ENCODE measurements at places on chromosomes 5 and 9. TPM values are rescaled to one million over a fixed set of nuclear protein-coding genes. Genes with fewer than 3 reads are reported as not detected.

DNA sequence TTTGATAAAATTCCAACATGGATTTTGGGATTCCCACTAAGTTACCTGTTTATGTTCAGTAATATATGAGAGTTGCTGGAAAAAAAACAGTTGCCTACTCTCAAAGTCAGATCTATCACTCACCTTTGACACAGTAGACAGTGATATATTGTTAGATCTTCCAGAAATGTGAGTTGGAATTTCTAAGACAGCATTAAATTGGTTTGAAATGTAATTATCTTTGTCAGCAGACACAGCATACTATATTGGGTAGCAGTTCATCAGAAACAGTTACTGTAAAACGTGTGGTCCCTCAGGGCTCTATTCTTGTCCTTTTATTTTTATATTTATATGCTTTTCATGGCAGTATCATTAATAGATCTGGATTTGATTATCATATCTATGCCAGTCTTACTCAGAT lies 433.6 kb upstream of the ARRDC3 start:
- H3K4me1 ChIP-seq = no peaks in the 10 kb centered on the region
- no peaks in the 10 kb centered on the region for H3K36me3 ChIP-seq
- H3K4me3 ChIP-seq = no peak overlapping the region
- DNase-seq = no peak

DNA sequence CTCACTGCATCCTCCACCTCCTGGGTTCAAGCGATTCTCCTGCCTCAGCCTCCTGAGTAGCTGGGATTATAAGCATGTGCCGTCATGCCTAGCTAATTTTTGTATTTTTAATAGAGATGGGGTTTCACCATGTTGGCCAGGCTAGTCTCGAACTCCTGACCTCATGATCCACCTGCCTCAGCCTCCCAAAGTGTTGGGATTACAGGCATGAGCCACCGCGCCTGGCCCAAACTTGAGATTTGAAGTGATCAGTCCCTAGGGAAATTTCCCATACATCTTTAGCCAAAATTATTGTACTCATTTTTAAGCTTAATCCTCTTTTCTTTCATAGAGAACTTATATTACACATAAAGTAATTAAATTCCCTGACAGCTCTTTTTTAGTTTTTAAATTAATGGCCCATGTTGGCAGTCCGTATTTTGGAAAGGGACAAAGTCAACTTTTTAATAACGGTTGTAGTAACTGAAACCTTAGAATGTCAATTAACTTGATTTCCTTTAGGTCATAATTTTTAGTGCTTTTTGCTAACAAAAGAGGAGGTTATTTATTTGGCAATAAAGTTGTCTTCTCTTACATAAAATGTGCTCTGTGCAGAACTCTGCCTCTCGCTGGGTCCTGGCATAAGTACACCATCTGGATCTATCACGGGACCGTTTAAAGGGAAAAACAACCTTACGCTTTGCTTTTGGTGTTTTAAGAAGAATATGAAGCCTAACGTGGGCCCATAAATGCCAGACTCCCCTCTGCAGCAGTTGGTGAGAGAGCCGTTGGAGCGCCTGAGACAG lies 142.3 kb upstream of the OTULINL start:
- peak overlapping the region; percentile 73 for H3K27ac ChIP-seq
- peaks cover 52% of the 10 kb centered on the region for H3K4me1 ChIP-seq
- H3K4me3 ChIP-seq = no peak overlapping the region

GRCh38 chr5:177501874-177502678 lies 4.7 kb upstream of the PDLIM7 start:
- peaks cover 7% of the 10 kb centered on the region for H3K4me1 ChIP-seq
- H3K27me3 ChIP-seq = no peaks in the 10 kb centered on the region
- H3K27ac ChIP-seq = no peak overlapping the region
- no peak for DNase-seq
- peaks cover 3% of the 10 kb centered on the region for H3K36me3 ChIP-seq
- no peak overlapping the region for H3K4me3 ChIP-seq

- H3K27ac ChIP-seq = no peak overlapping the region
- DNase-seq = no peak
- H3K4me3 ChIP-seq = no peak overlapping the region
- no peaks in the 10 kb centered on the region for H3K27me3 ChIP-seq
- no peaks in the 10 kb centered on the region for H3K4me1 ChIP-seq
- H3K36me3 ChIP-seq = no peaks in the 10 kb centered on the region
Observed at GRCh38 chr5:7991125-7991821, 122.3 kb downstream of the MTRR start.

DNA sequence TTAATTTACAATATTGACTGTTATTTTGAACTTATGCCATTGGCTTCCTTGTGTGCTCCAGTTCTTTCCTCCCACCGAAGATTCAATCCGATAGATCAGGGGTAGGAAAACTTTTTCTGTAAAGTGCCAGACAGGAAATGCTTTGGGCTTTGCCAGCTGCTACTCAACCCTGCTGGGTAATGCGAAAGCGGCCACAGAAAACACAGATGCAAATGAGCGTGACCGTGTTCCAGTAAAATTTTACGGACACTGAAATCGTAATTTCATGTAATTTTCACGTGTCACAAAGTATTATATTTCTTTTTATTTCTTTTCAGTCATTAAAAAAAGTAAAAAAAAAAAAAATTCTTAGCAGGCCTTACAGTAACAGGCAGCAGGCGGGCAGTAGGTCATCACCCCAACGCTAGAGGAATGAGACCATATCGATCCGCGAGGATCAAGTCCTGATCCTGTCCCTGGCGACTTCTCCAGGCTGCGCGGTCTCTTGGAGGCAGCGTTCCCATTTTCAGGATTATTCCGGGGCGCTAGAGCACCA lies 599 bp downstream of the NMRK1 start:
- H3K36me3 ChIP-seq = peaks cover 5% of the 10 kb centered on the region
- DNase-seq = peak; percentile 75
- H3K27me3 ChIP-seq = no peaks in the 10 kb centered on the region

DNA sequence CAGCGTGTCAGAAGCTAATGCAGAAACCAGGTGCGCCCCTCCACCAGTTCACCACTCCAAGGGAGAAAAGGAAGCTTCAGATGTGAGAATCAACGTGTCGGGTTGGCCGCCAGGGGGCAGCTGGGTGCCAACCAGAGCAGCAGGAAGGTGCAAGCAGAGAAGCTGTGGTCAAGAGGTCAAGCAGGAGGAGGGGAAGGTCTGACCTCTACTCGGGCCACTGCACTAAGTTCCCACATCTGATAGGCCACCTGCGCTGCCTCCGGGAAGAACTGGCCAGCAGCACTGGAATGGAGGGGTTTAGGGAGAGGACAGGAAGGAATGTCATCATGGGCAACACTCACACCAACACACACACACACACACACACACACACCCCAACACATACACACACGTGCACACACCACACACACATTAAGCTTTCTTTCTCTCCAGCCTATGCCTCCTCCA lies 31.4 kb downstream of the ANXA6 start:
- no peaks in the 10 kb centered on the region for H3K27me3 ChIP-seq
- peak; percentile 57 for DNase-seq
- no peak overlapping the region for H3K27ac ChIP-seq

DNA sequence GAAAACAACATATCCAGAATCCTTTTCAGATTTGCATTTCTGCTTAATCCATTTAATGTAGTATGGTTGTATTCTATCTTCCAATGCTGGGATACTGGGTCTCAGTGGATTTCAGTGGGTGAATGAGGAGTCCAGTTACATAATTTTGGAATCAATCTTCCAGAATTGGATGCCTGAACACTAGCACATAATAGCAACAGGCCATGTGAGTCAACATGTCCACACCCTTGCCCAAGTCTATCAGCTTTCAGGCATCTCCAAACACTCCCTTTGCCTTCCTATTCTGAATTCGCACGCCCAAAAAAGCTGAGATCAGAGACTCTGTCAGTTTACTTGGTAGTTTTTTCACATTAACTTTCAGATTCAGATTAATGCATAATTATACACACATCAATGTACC lies 202.6 kb downstream of the TSSK1B start:
- no peaks in the 10 kb centered on the region for H3K36me3 ChIP-seq
- H3K4me3 ChIP-seq = no peak overlapping the region
- H3K27me3 ChIP-seq = no peaks in the 10 kb centered on the region
- no peak overlapping the region for H3K27ac ChIP-seq
- H3K4me1 ChIP-seq = peaks cover 15% of the 10 kb centered on the region

- no peak overlapping the region for H3K4me3 ChIP-seq
- H3K27ac ChIP-seq = no peak overlapping the region
- H3K4me1 ChIP-seq = no peaks in the 10 kb centered on the region
- no peaks in the 10 kb centered on the region for H3K27me3 ChIP-seq
- DNase-seq = no peak
Observed at GRCh38 chr5:41112486-41113455, 41.6 kb upstream of the MROH2B start.

- H3K27ac ChIP-seq = no peak overlapping the region
- peaks cover 8% of the 10 kb centered on the region for H3K4me1 ChIP-seq
- H3K27me3 ChIP-seq = no peaks in the 10 kb centered on the region
- no peak for DNase-seq
- H3K4me3 ChIP-seq = no peak overlapping the region
Observed at GRCh38 chr5:73705364-73705763, 79.4 kb downstream of the ARHGEF28 start.

DNA sequence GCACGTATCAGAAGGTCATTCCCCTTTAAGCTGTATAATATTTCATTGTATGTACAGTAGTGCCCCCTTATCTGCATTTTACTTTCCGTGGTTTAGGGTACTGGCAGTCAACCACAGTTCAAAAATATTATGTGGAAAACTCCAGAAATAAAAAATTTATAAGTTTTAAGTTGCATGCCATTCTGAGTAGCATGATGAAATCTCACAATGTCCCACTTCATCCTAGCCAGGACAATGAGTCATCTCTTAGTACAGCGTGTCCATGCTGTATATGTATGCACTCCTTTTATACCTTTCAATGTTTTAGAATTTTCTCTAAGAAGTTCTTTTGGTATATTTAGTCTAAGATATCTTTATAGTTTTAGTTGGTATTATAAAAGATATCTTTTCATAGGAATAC lies 115.0 kb upstream of the HAND1 start:
- no peaks in the 10 kb centered on the region for H3K36me3 ChIP-seq
- no peaks in the 10 kb centered on the region for H3K4me1 ChIP-seq
- DNase-seq = no peak
- H3K4me3 ChIP-seq = no peak overlapping the region

DNA sequence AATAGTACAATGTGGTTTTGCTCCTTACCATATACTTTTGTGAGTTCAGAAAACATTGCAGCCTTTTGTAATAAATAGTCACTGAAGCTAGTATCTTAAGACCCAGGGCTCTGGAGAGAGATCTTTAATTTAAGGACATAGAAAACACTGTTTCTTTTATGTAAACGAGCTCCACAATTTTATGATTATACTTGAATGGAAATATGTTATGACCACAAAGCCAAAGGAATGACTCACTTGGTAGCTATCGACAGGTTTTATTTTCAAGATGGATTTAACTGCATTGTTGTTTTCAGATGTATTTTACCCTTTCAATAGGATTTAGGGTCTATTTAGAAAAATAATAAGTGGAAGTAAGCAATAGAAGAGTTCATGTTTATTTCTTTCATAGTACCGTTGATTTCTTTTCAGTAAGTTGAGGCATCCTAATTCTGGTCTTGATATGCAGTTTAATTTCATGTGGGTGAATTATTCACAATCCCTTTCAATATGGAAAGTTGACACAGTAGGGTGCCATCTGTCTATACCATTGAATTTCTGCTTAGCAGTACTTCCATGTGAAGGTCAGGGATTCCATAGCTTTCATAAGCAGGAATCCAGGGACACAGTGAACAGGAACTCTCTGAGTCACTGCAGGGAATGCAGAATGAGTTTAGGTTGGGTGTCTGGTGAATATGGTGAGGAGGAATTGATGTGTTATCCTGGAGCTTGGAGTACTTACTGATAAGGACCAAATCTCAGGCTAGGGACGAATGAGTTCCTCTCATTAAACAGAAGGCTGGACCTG lies 157.6 kb downstream of the CD180 start:
- no peak overlapping the region for H3K4me3 ChIP-seq
- H3K27ac ChIP-seq = peak overlapping the region; percentile 65
- peak; percentile 85 for DNase-seq
- H3K27me3 ChIP-seq = no peaks in the 10 kb centered on the region
- peaks cover 46% of the 10 kb centered on the region for H3K4me1 ChIP-seq

DNA sequence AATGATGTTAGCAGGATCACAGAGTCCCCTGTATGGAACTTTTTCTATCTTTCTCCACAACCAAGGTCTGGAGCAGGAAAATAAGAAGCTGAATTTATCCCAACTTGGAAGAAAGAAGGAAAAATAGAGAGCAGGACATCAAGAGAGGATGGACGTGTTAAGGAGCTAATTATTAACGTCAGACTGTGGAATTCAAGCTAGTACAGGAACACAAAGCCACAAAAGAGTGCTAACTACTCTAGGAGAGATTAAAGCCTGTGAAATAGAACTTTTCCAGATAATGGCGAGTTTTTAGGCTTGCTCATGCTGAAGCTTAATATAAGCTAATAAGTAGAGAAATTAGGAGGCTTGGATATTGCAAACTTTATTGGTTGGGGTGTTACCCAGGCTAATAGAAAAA lies 632 bp upstream of the SPINK13 start:
- H3K4me3 ChIP-seq = no peak overlapping the region
- no peak for DNase-seq
- H3K27me3 ChIP-seq = no peaks in the 10 kb centered on the region
- no peaks in the 10 kb centered on the region for H3K4me1 ChIP-seq

- H3K4me1 ChIP-seq = no peaks in the 10 kb centered on the region
- no peak overlapping the region for H3K27ac ChIP-seq
- DNase-seq = no peak
- H3K4me3 ChIP-seq = no peak overlapping the region
Observed at GRCh38 chr5:484556-484955, 39.7 kb downstream of the SLC9A3 start.

- no peak overlapping the region for H3K4me3 ChIP-seq
- H3K27me3 ChIP-seq = no peaks in the 10 kb centered on the region
- no peak for DNase-seq
- no peaks in the 10 kb centered on the region for H3K36me3 ChIP-seq
- no peaks in the 10 kb centered on the region for H3K4me1 ChIP-seq
Observed at GRCh38 chr5:52582313-52582712, 205.4 kb upstream of the ITGA1 start.

Gene PCDHGA6
- total RNA-seq = 2.9 TPM

Gene SLC1A3
- total RNA-seq = 0.44 TPM

Gene CCNO
- 0.88 TPM for total RNA-seq

Gene FBXO4
- total RNA-seq = 7.7 TPM

Gene MORN5
- not detected for total RNA-seq

Gene PCDHGB2
- 1.9 TPM for total RNA-seq

Gene HMCN2
- 0.24 TPM for total RNA-seq

All from endothelial cell of umbilical vein (primary cell).